ENCODE measurements at places on chromosomes 7 and 10.

GRCh38 chr10:1508096-1508495 lies 229.2 kb downstream of the ADARB2 start:
- no peak for DNase-seq

DNA sequence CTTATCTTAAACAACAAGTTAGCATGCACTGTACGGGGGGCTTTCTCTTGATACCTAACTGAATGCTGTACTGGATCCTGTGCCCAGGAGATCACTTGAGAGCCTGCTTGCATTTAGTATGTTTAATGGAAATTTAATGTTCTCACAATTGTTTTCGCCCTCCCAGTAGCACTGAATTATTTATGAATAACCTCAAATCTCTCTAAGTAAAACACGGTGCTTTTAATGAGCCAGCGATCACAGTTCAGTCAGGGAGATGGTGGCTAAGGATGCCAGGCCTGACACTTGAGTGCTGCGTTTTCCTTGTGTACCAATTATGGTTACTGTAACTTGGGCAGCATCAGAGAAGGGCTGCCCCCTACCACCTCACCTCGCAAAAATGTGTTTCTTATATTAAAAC lies 115.5 kb upstream of the ADARB2 start:
- DNase-seq: no peak

DNA sequence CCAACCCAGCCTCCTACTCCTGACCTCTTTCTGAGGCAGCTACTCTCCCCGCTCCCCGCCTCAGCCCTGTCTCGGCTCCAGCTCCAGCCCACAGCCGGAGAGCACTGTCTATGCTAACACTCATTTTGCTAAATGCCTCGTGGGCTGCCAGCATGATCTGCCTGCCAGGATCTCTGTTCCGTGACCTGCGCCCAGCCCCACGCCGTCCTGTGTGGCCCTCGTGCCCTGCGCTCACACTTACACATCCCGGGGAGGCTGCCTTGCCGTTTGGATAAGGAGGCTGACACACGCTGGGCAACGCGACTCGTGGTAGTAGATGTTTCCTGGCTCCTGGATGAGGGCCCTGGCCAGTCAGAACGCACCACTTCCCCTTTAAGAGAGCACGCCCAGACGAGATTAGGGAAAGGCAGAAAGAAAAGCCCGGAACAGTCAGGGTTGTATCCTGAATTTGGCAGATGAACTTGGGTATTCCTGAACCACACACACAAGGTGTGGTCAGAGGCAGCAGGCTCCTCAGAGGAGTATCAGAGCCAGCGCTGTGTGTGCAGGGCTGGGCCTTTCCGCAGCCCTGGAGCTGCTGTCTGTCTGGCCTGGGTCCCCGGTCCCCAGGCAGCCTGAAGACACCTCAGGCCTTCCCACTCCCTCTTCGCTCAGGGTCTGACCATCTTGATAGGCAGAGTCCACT lies 97.7 kb upstream of the EFCAB10 start:
- no peak for DNase-seq

- no peak for DNase-seq
Measured at GRCh38 chr10:96606946-96607345, 20.1 kb upstream of the TM9SF3 start.

GRCh38 chr10:110497438-110498086 lies at the start of gene DUSP5:
Gene DUSP5, plus strand, starts transcription at chr10:110497907. Its CDS starts 215 bp downstream, at chr10:110498122.
- peak; percentile 94 for DNase-seq

DNA sequence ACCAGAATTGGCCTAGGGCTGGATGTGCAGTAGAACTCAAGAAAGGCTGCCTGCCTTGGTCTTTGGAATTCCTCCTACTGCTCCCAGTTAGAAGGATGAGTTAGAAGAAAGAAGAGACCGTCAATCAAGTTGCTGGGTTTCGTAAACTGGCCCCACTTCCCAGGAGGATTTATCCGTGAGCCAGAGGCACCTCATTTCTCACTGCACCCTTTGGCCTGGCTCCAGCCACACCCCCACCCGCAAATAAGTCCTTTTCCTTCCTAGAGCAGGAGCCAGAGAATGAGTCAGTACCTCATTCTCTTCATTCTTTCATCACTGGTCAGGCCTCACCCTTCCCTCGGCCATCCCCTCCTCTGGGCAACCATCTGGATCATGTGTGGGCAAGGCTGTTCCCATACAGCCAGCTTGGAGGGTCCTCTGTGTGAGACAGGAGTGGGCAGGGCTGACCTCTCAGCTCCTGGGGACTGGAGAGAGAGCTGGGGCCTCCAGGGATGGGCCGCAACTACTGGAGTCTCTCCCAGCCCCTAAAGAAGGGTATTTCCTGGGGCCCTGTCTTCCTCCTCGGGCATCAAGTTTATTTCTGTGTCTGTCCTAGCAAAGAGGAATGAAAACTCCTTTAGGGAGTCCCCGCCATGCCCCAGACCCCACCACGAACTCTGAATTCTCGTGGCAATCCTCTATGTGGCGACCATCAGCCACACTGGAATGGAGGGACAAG lies 87.2 kb upstream of the DUSP5 start:
- no peak for DNase-seq

GRCh38 chr7:119935418-119936025 lies 337.5 kb upstream of the KCND2 start:
- DNase-seq: no peak
